Ecto neural progenitor cell (in vitro differentiated cells): ENCODE measurements at places on chromosomes 11 and 22.

GRCh38 chr11:60360621-60361020 lies 17.7 kb upstream of the MS4A7 start:
- no peak for DNase-seq

- DNase-seq: no peak
These were observed 251.8 kb downstream of the KIRREL3 start for GRCh38 chr11:126748793-126749192.

DNA sequence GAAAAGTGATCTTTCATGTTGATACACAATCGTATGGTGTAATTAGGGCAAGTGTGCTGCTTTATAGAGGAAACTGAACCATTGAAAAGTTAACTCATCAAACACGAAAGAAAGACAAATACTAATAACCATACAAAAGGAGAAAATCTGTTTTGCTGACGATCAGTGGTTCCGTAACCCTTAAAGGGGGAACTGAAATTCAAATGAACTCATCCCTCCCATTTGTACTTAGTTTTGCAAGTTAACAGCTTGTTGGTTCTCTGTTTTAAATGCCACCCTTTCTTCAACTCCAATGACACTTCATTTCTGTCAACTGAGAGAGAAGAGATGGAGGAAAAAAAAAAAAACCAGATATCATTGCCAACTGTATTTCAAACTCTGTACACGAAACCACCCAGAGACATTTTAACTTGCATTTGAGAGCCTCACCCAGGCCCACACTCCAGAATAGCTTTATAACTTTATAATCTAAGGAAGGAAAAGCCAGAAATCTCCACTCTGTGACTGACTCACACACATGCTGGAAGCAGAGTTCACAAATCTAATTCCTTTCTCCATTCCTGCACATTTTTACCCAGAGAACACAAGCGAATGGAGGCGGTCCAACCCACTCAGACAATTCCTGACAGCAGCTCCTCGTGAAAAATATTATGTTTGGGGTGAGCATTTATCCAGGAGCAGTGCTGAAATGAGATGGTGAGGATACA lies 17.4 kb upstream of the CSNK2A3 start:
- no peak for DNase-seq

- no peak for DNase-seq
These were observed 3.0 kb upstream of the RIN1 start for GRCh38 chr11:66339162-66339675.

- DNase-seq: no peak
These were observed 76.2 kb upstream of the HORMAD2 start for GRCh38 chr22:30004101-30004500.

GRCh38 chr22:18156878-18157713 lies 7.1 kb downstream of the USP18 start:
- DNase-seq: peak; percentile 85

DNA sequence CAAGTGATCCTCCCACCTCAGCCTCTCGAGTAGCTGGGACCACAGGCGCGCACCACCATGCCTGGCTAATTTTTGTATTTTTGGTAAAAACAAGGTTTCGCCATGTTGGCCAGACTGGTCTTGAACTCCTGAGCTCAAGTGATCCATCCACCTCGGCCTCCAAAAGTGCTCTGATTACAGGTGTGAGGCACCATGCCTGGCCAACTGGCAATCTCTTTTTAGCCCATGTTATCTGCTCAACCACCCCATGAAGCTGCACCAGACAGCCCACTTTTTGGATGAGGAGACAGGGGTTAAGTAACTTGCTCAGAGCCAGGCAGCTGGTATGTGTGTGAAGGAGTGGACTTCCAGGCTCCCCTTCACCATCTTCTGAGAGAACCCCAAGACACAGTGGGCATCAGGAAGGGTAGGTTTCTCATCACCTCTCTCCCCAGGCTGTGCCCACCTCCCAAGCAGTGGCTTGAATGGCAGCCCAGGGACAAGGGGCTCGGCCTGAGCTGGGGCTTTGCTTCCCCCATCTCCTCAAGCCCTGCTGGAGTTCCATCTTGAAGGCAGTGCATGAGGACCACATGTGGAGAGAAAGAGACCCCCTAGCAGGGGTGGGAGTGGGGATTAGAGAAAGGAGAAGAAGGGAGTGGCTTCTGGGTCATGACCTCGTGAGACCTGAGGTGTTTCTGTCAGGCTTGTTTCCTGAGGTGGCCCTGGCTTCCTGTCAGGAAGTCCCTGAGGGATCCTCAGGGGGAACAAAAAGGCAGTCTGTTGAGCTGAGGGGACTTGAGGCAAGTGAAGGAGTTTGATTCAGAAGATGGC lies 87.5 kb upstream of the PARVA start:
- no peak for DNase-seq

- no peak for DNase-seq
These were observed 15.5 kb upstream of the MMP1 start for GRCh38 chr11:102813484-102813883.

DNA sequence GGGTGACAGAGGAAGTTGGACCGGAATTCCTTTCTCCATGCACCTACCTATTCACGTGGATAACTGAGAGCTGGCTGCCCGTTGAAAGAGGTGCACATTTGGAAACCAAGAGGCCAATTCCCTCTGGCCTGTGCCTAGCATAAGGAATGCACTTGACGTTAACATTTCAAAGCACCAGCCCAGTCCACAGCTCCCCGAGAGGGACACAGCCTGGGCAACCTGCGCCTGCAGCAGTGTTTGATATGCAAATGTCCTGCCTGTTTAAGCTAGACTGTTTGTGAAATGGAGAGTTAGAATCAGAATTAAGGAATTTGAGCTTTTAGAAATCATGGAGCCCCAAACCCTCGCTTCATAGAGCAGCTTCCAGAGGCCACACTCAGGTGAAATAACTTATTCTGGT lies 126.1 kb downstream of the DSCAML1 start:
- DNase-seq: no peak

- DNase-seq: no peak
These were observed 497.0 kb upstream of the TENM4 start for GRCh38 chr11:79937676-79938334.

GRCh38 chr11:12200991-12201985 lies 90.9 kb downstream of the MICAL2 start:
- no peak for DNase-seq

GRCh38 chr22:27474711-27475547 lies 326.6 kb downstream of the MN1 start:
- no peak for DNase-seq

- DNase-seq: no peak
These were observed 2.1 kb upstream of the PHLDB1 start for GRCh38 chr11:118605116-118605867.

DNA sequence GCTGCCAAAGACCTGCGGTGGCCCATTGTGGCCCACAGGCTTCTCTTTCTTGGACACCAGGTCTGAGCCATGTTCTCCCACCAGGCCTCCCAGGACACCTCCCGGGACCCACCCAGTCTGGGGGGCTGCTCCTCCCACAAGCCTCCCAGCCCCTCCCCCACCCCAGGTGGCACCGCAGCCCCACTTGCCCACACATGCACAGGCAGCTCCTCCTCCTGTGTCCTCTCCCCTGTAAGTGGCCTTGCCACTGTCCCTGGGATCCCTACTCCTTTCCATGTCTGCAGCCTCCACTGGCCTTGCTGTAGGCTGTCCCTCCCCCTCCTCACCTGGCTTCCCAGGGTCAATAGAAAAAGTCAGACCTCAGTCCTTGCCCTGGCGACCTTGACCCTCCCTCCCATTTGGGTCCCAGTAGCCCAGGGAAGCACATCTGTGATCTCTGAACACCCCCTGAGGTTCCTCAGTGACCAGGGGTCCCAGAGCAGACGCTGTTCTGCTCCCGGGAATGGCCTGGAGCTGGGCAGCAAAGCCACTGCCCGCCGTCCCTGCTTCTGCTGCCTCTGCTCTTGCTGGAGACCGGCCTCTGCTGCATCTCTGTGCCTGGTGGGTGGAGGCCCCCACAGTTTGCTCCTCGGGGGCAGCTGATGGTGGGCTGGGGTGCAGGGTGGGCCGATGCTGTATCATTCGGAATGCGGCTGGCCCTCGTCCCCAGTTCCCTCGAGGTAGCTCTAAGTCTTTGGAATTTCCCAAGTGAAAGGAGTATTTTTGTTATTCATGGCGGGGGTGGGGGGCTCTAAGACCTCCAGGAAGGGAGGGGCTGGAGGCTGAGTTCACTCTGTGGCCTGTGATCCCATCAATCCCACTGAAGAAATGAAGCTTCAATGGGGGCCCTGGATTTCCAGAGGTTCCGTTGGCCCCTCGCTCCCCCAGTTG lies 43.6 kb downstream of the ARHGAP8 start:
- no peak for DNase-seq

DNA sequence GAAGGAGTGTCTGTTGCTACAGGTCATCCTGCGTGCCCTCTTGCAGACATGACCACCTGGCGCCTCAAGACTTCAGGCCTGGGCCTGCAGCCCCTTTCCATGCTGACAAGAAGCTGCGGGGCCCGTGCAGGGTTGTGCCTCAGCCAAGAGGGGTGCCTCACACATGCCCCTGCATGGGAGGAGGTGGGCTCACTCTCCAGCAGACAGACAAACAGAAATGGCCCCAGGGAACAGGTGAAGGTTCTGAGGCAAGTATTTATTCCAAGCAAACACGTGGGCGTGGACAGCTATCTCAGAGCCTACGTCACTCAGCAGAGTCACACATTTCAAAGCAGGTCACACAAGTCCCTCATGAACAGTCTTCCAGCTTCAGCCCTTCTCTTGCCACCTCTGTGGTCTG lies 5.9 kb upstream of the SYCE3 start:
- DNase-seq: peak; percentile 38

- peak; percentile 75 for DNase-seq
These were observed 13.5 kb downstream of the SCN3B start for GRCh38 chr11:123640677-123641494.

- no peak for DNase-seq
These were observed 6.1 kb downstream of the GNB1L start for GRCh38 chr22:19848298-19849224.

DNA sequence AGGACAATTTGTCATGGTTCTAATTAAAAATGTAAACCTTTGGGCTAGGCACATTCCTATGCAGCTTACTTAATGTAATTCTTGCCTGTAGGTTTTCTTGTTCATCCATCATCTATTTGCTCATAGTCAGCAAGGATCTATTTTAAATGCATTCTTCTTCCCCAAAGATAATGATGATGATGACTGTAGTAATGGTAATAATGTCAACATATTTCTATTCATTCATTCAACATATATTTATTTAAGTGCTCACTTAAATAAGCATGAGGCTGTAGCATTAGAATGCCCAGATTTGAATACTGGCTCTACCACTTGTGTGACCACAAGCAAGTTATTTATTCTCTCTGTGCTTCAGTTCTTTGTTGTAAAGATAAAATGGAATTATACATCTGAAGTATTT lies 169.6 kb upstream of the SYN3 start:
- no peak for DNase-seq

DNA sequence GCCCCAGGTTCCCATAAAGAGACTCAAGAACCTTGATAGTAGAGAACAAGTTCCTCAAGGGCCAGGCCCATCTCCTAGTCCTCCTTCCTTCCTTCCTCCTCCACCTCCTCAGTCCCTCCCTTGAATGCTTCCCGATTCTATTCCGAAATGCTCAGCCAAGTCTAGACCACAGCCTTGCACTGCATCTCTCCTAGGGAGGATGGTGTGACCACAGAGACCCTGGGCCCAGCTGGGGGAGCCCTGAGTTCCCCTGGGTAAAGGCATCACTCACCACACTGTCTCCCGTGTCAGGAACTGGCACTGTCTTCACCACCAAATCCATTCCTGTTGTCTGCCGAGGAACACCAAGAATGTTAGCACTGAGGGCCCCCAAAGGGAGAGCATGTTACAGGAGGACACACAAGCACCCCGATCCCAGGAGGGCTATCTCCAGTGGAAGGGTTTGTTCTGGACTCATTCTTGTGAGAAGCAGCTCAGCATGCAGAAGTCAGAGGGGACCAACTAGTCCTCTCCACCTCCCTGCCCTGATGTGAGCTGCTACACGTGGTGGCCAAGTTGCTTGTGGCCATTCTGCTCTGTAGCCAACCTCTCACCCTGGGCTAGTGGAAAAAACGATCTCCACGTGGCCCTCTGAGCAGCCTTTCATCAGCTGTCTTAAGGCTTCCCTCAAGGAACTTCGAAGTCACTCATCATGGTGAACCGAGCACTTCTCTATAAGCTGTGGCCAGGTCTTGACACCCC lies 8.7 kb downstream of the IFT27 start:
- DNase-seq: no peak

DNA sequence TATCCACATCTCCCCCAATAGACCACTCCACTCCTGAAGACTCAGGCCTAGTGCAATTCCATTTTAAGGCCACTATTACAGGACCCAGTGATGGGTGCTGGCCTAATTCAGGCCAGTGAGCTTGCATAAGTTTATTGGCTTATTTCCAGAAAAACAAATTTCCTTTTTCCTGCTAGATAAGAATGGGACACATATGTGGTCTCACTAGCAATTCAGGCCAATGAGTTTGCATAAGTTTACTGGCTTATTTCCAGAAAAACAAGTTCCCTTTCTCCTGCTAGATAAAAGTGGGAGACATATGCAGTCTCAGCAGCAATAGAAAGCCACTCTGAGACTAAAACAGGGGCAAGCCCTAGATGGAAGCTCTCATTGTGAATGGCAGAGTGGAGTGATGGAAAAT lies 22.4 kb downstream of the ADM start:
- DNase-seq: no peak

DNA sequence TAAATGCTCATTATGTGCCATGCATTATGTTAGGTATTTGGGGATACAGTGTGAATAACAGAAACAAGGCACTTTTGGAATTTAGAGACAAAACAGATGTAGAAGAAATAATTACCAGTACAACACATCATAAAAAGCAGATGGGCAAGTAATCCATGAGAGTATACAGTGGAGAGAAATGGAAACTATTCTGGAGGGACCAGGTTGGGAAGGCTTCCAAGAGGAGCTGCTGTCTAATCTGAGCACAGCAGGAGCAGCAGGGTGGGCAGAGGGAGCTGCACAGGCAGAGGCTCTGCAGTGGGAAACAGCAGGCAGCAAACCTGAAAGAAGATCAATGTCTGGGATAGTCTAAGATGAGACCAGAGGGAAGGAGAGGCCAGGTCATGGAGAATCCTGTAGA lies 268.7 kb upstream of the CCDC90B start:
- DNase-seq: no peak

- no peak for DNase-seq
These were observed 51.7 kb upstream of the CCDC89 start for GRCh38 chr11:85737738-85738137.

GRCh38 chr11:80163441-80163840 lies 722.6 kb upstream of the TENM4 start:
- no peak for DNase-seq

DNA sequence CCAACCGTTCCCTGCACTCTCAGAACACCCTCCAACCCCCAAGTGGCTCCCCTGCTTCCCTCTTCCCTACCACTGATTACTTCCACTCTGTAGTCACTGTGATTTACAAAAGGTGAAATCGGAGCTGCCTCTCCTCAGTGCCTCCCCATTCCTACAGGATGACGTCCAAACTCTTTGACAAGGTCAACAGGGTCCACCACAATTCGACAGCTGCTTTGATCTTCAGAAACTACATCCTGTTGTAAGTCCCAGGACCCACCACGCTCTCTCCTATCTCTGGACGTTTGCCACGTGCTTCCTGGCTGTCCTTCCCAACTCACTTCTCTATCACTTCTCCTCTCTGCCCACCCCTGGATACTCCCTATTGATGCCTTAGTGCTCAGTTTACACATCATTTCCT lies 85.0 kb upstream of the EIF3D start:
- no peak for DNase-seq

- no peak for DNase-seq
These were observed 17.2 kb downstream of the TOB2 start for GRCh38 chr22:41429232-41429950.

- DNase-seq: no peak
These were observed 63.5 kb upstream of the BDNF start for GRCh38 chr11:27763736-27764135.

GRCh38 chr11:385594-386351 lies 8.2 kb upstream of the PKP3 start:
- no peak for DNase-seq

- DNase-seq: no peak
These were observed 40.0 kb downstream of the COMMD9 start for GRCh38 chr11:36249246-36249645.
